ENCODE measurements at places on chromosomes 11 and 22. TPM values are rescaled to one million over a fixed set of nuclear protein-coding genes. Genes with fewer than 3 reads are reported as not detected.

Gene VPREB1
- total RNA-seq: not detected

Gene OR6T1
- not detected for total RNA-seq

Gene CD6
- total RNA-seq: not detected

Gene B4GALNT4
- total RNA-seq: 0.59 TPM

Gene PDE3B
- 3.3 TPM for total RNA-seq

Gene LIF
- 1.5 TPM for total RNA-seq

Gene NUDT22
- total RNA-seq: 51.8 TPM

Gene OR8G5
- total RNA-seq: not detected

Gene MS4A6A
- total RNA-seq: not detected

Gene SHANK2
- 2.0 TPM for total RNA-seq

Gene PTDSS2
- 29.4 TPM for total RNA-seq

Gene RAB6A
- total RNA-seq: 82.7 TPM

Gene KRTAP5-1
- not detected for total RNA-seq

Gene SCGB2A2
- total RNA-seq: not detected

Gene ATG16L2
- total RNA-seq: 6.2 TPM

Gene MS4A6E
- total RNA-seq: not detected

Gene A4GALT
- 41.2 TPM for total RNA-seq

Gene DNAJB7
- total RNA-seq: not detected

Gene MMP12
- 0.59 TPM for total RNA-seq

Gene OR4C46
- total RNA-seq: not detected

Gene C11orf86
- total RNA-seq: not detected

Gene MRGPRX3
- not detected for total RNA-seq

Gene GDPD4
- not detected for total RNA-seq

Gene CYP2D6
- 0.37 TPM for total RNA-seq

Gene KIRREL3
- total RNA-seq: under 0.01 TPM

Gene PHF21B
- total RNA-seq: not detected

Gene LRRC32
- total RNA-seq: 36.7 TPM

Gene SYT9
- not detected for total RNA-seq

Gene SHANK3
- total RNA-seq: 2.2 TPM

Gene DRD4
- under 0.01 TPM for total RNA-seq

Gene C11orf87
- not detected for total RNA-seq

Gene HSPB2
- total RNA-seq: 0.20 TPM

Gene KBTBD4
- total RNA-seq: 21.7 TPM

Gene NNMT
- 193 TPM for total RNA-seq

Gene TRIM49
- not detected for total RNA-seq

Gene MMP13
- total RNA-seq: not detected

Gene C1QTNF4
- under 0.01 TPM for total RNA-seq

Gene ANO1
- not detected for total RNA-seq

Gene DENND5A
- 157 TPM for total RNA-seq

Gene KCNE3
- 0.37 TPM for total RNA-seq

Gene SSH3
- total RNA-seq: 10.3 TPM

Gene FOSL1
- 42.3 TPM for total RNA-seq

Gene DYNC2H1
- total RNA-seq: 74.2 TPM

Gene PNPLA5
- not detected for total RNA-seq

Gene MIOX
- not detected for total RNA-seq

Gene NTM
- total RNA-seq: 2.6 TPM

Gene GTSE1
- total RNA-seq: 8.8 TPM

Gene CBLIF
- not detected for total RNA-seq

Gene TTC36
- total RNA-seq: 0.20 TPM

Gene PLAAT4
- 2.3 TPM for total RNA-seq

Gene OR2AG1
- not detected for total RNA-seq

Gene GRIA4
- not detected for total RNA-seq

Gene MUC2
- total RNA-seq: not detected

Gene C11orf16
- total RNA-seq: not detected

Gene CNIH2
- not detected for total RNA-seq

Gene PIH1D2
- 2.2 TPM for total RNA-seq

Gene SCGB1A1
- total RNA-seq: not detected

Gene GRAMD1B
- 0.37 TPM for total RNA-seq

Measured in subcutaneous preadipocyte (primary cell).